ENCODE measurements at places on chromosomes 2 and 18. TPM values are rescaled to one million over a fixed set of nuclear protein-coding genes. Genes with fewer than 3 reads are reported as not detected.

Gene LBX2
- 0.72 TPM for total RNA-seq

Gene UGT1A4
- not detected for total RNA-seq

DNA sequence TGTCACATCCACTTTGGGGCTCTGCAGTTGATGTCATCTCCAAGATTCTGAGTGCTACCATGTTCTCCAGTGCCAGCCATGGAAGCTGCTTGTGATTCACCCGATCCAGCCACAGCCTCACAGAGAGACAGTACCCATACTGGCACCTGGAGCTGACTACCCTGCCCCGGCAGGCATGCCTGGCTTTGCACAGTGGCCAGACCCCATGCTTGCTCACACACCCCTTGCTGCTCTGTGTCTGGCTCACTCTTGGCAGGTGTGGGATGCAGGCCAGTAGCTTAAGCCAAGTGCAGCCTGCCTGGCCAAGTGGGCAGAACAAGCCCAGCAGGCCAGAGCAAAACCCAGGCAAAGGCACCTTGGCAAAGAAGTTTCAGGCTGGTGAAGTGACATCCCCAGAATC lies 828.4 kb upstream of the VRK2 start:
- no peaks in the 10 kb centered on the region for H3K4me1 ChIP-seq
- no peaks in the 10 kb centered on the region for H3K36me3 ChIP-seq

GRCh38 chr2:86697551-86698104 lies 22.5 kb upstream of the RMND5A start:
- no peak for DNase-seq
- no peaks in the 10 kb centered on the region for H3K4me1 ChIP-seq
- no peaks in the 10 kb centered on the region for H3K27me3 ChIP-seq
- no peak overlapping the region for H3K4me3 ChIP-seq
- H3K36me3 ChIP-seq: no peaks in the 10 kb centered on the region
